GM23338 (cell line): ENCODE measurements at places on chromosomes 2 and 18.

GRCh38 chr2:229884775-229885699 lies 36.8 kb downstream of the TRIP12 start:
- no peak overlapping the region for H3K4me3 ChIP-seq
- H3K27me3 ChIP-seq, result no peaks in the 10 kb centered on the region
- H3K4me1 ChIP-seq, result no peaks in the 10 kb centered on the region

GRCh38 chr2:57936216-57936615 lies 110.4 kb upstream of the VRK2 start:
- no peak overlapping the region for H3K27ac ChIP-seq
- DNase-seq, result no peak
- 0 out of 2 replicates have a peak, but pooled peaks cover 14% of the 10 kb centered on the region for H3K4me1 ChIP-seq
- H3K4me3 ChIP-seq, result no peak overlapping the region
- H3K36me3 ChIP-seq, result no peaks in the 10 kb centered on the region
- no peaks in the 10 kb centered on the region for H3K27me3 ChIP-seq

GRCh38 chr2:182618672-182619079 lies 97.4 kb upstream of the DNAJC10 start:
- no peak overlapping the region for H3K4me3 ChIP-seq
- H3K4me1 ChIP-seq, result peaks cover 39% of the 10 kb centered on the region
- H3K27ac ChIP-seq, result no peak overlapping the region

GRCh38 chr2:191155608-191156071 lies 4.8 kb upstream of the STAT4 start:
- H3K4me1 ChIP-seq, result no peaks in the 10 kb centered on the region
- DNase-seq, result no peak
- no peaks in the 10 kb centered on the region for H3K36me3 ChIP-seq
- no peak overlapping the region for H3K27ac ChIP-seq

DNA sequence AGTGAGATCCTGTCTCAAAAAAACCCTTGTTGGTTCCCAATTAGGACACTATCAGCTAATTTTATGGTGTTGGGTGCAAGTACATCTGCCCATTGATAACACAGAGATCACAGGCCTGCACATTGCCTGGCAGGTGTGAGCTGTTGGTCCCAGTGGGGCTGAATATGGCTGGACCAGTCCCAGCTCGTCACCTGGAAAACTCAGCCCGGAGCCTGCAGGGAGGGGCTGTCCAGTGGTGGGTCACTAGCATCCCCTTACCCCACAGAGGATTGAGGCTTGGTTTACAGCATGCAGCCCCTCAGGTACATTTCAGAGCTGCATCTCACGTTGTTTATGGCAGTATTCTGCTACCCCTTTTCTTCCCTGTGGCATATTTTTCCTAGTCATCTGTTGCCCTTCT lies 40.8 kb upstream of the CHMP1B start:
- H3K4me3 ChIP-seq, result no peak overlapping the region
- H3K36me3 ChIP-seq, result no peaks in the 10 kb centered on the region
- peak overlapping the region; percentile 68 for H3K27ac ChIP-seq

DNA sequence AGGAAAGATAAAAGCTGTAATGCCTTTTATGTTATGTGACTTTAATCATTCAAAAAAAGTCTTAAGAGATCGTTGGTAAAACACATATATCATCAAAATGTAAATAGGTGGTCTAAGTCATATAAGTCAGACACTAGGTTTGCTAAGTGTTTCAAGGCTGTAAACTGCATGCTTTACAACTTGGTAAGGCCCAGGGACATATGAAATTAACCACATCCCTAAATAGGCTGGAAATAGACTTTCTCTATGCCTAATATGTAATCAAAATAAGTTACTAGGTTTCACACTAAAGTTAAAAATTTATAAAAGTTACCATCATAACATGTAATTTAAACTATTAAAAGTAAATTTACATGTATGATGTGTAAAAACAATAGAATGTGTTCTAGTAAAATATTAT lies 946.3 kb upstream of the LRATD1 start:
- H3K27ac ChIP-seq, result no peak overlapping the region
- peaks cover 14% of the 10 kb centered on the region for H3K36me3 ChIP-seq
- H3K4me1 ChIP-seq, result peaks cover 6% of the 10 kb centered on the region; the same call in 1 of the 2 replicates
- peaks cover under 1% of the 10 kb centered on the region; the same call in 1 of the 2 replicates for H3K27me3 ChIP-seq
- no peak overlapping the region for H3K4me3 ChIP-seq

DNA sequence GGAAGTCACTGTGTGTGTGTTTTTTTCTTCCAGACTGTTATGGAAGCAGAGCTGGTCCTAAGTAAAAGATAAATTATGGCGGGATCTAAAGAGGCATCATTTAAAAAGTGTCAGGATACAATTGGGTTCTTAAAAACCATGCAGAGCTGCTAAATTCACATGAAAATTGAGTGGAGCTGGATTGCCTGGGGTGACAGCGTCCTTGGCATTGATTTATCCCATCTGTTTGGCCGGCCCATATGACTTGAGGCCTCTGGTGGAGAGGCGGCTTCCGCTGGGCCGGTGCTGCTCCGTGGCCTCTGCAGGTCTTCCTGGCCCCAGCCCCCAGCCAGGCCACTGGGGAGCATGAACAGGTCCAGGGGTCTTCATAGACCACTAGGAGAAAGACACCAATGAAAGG lies 165.5 kb downstream of the GLI2 start:
- H3K4me1 ChIP-seq, result peaks cover 34% of the 10 kb centered on the region
- no peak overlapping the region for H3K4me3 ChIP-seq
- no peaks in the 10 kb centered on the region for H3K36me3 ChIP-seq
- H3K27ac ChIP-seq, result no peak overlapping the region

DNA sequence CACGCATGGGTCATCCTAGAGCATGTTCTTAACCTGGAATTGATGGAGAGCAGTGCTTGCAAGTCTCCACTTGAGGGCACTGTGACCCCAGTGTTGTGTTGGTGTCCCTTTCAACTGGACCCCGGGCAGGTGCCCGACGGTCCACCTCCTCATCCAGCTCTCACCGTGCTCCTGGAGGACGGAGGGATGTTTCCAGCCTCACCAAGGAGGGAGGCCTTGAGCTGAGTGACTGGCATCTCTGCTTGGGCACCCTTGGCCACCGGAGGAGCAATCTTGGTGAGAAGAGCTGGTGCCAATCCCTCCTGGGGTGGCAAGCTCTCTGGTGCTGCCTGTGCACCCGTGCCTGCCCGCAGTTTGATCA lies 45.4 kb upstream of the ASB18 start:
- no peak overlapping the region for H3K4me3 ChIP-seq
- DNase-seq, result peak; percentile 85
- peaks cover 14% of the 10 kb centered on the region for H3K4me1 ChIP-seq
- H3K27me3 ChIP-seq, result no peaks in the 10 kb centered on the region

DNA sequence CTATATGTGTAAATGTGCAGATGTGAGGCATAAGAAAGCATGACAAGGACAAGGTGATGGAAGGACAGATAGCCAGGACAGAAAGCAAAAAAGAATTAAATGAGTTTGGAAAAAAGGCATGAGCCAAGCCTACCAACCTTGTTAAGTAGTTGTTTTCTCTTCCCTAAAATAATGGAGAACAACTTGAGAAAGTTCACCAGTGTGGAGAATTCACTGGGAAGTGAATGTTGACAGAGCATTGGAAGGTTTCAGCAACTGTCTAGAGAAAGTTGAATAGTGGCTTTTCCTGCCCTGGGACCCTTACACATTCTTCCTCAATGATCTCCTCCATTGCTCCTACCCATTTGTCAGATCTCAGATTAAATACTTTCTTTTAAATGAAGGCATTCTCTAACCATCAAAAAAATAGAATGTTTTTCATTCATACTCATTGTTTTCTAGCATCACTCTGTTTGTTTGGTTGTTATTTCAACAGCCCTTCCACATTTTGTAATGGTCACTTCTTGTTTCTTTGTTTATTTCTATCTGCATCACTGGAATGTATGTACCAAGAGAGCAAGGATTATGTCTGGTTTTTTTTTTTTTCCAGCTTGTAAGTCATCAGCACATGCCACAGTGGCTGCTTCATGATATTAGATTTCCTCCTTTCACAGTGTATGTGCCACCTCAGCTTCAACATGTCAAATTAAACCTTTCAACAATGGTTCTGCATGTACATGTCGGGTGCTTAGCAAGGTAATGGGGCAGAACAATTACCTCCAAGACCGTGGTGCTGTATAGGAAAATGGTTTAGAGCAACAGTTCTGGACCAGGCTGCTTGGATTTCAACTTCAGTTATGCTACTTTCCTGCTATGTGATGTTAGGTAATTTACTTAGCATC lies 586.0 kb upstream of the VRK2 start:
- no peaks in the 10 kb centered on the region for H3K27me3 ChIP-seq
- H3K4me1 ChIP-seq, result no peaks in the 10 kb centered on the region
- no peaks in the 10 kb centered on the region for H3K36me3 ChIP-seq
- no peak overlapping the region for H3K27ac ChIP-seq

DNA sequence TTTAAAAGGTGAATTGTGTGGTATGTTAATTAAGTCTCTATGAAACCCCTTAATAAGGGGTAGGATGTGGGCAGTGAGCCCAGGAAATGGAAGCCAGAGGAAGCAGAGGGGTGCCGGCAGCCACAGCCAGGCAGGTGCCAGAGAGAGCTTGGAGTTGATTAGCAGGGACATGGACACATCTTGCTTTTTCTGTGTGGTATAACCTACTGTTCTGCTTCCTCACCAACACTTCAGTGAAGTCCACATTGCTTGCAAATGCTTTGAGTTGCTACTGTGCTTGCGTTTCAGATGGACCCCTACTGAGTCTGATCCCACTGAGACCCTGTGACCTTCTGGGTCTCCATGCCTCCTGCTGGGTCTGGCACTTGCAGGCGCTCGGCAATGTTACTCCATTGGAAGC lies 30.3 kb upstream of the ARHGEF4 start:
- H3K36me3 ChIP-seq, result no peaks in the 10 kb centered on the region
- no peak overlapping the region for H3K4me3 ChIP-seq
- no peak for DNase-seq
- no peaks in the 10 kb centered on the region; the same call in 1 of the 2 replicates for H3K4me1 ChIP-seq
- no peaks in the 10 kb centered on the region for H3K27me3 ChIP-seq
- H3K27ac ChIP-seq, result no peak overlapping the region

DNA sequence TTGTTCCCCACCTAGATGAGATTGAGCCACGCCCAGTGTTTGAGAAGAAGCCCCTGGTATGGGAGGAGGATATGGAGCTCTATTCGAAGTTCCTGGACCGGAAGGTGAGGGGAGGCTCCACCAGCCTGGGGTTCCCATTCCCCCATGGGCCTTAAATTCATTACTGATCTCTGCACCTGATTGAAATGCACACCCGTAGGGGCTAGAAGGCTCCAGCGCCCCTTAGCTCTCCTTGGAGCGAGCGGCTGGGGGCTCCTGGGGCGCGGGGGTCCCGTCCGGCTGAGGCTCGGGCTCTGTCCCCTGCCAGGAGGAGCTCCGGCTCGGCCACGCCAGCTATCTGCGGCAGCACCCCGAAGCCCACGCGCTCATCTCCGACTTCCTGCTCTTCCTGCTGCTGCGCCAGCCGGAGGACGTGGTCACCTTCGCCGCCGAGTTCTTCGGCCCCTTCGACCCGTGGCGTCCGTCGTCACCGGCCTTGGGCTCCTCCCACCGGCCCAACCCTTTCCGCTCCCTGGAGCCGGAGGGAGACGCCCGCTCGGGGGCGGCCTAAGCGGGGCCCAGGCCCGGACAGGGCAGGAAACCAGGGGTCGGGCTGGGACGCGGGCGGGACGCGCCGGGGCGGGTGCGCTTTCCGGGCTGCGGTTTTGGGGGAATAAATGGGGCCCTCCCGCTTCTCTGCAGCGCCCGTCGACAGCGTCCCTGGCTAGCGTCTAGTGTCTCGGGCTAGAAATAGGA lies 10.9 kb downstream of the CATIP start:
- DNase-seq, result peak; percentile 93
- peak overlapping the region; percentile 72; the same call in 1 of the 2 replicates for H3K27ac ChIP-seq
- H3K4me3 ChIP-seq, result peak overlapping the region; percentile 85

DNA sequence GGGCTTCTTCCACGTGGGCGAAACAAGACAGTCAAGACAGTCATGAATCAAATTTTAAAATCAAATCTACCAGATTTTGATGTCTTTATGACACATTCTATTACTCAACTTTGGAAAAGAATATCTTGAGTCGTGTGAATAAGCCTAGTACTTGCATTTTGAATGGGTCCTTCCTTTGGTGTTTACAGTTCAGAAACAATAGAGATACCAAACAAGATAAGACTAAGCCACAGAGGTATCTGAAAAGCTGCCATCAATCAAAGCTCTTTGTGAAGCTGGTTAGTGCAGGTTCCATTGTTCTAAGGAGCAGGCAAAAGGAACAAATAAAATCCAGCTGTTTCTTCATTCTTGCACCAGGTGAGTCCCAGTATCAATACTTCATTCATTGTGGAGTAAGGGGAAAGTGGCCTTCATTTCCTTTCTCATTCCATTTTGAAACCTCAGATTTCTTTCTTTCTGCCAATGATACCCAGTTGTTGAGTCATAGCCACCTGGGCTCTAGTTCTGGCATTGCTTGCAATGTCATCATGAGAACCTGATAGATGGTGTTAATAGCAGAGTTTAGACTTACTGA lies 151.7 kb upstream of the L3MBTL4 start:
- H3K36me3 ChIP-seq, result no peaks in the 10 kb centered on the region
- H3K27ac ChIP-seq, result no peak overlapping the region
- no peaks in the 10 kb centered on the region for H3K27me3 ChIP-seq

DNA sequence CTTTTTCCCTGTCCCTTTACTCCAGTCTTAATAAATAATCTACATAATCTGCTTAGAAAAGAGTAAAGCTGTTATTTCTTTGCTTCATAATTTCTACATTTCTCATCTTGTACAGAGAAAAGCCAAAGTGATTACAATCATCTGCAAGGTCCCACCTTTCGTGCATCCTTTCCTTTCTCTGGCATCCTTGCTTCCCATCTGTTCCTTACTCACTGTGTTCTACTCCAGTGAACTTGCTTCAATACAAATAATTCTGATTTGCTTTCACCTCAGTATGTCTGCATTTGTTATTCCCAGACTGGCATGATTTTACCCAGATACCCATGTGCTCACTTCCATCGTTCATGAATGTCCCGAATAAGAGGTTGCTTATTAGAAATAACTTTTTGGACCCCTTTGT lies 99.4 kb upstream of the DSEL start:
- no peak overlapping the region for H3K4me3 ChIP-seq
- no peaks in the 10 kb centered on the region for H3K27me3 ChIP-seq
- no peaks in the 10 kb centered on the region for H3K4me1 ChIP-seq
- H3K27ac ChIP-seq, result no peak overlapping the region
- H3K36me3 ChIP-seq, result no peaks in the 10 kb centered on the region

DNA sequence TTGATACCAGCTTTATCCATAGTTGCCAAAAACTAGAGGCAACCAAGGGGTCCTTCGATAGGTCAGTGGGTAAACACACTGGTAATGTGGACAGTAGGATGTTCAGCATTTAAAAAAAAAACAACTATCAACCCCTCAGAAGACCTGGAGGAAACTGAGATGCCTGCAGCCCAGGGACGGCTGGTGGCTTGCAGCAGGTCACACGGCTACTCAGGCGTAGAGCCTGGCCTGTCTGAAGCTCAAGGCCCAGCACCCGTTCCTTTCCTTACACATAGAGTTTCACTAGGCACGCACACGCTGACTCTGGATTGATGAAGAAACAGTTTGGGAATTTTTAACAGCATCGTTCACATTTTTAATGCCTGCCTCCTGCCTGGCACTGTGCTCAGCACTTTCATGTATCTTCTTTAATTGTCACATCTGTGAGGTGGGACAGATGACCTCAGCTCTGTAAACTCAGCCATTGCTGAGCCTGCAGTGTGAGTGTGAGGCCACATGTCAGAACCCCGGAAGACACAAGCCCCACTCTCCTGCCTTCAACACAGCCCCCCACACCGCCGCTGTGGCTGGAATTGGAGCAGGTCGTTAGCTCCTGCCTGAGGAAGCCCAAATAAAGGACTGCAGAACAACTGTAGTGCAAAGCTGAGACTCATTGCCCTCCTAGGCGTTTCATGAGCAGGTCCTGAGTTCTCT lies 40.7 kb downstream of the TRAPPC12 start:
- H3K4me3 ChIP-seq, result no peak overlapping the region
- no peaks in the 10 kb centered on the region for H3K27me3 ChIP-seq
- H3K36me3 ChIP-seq, result peaks cover 10% of the 10 kb centered on the region
- H3K4me1 ChIP-seq, result no peaks in the 10 kb centered on the region
- H3K27ac ChIP-seq, result no peak overlapping the region

GRCh38 chr2:231717281-231718171 lies 9.2 kb downstream of the PTMA start:
- no peak overlapping the region; the same call in 1 of the 2 replicates for H3K27ac ChIP-seq
- H3K4me3 ChIP-seq, result no peak overlapping the region
